ENCODE measurements at places on chromosomes 13 and 19. TPM values are rescaled to one million over a fixed set of nuclear protein-coding genes. Genes with fewer than 3 reads are reported as not detected.

GRCh38 chr13:111874981-111875380 is 192.0 kb upstream of the SOX1 start:
- DNase-seq: no peak
- H3K36me3 ChIP-seq: no peaks in the 10 kb centered on the region
- H3K4me3 ChIP-seq: no peak overlapping the region
- H3K4me1 ChIP-seq: no peaks in the 10 kb centered on the region
- H3K27ac ChIP-seq: no peak overlapping the region
- H3K27me3 ChIP-seq: peaks cover 85% of the 10 kb centered on the region

DNA sequence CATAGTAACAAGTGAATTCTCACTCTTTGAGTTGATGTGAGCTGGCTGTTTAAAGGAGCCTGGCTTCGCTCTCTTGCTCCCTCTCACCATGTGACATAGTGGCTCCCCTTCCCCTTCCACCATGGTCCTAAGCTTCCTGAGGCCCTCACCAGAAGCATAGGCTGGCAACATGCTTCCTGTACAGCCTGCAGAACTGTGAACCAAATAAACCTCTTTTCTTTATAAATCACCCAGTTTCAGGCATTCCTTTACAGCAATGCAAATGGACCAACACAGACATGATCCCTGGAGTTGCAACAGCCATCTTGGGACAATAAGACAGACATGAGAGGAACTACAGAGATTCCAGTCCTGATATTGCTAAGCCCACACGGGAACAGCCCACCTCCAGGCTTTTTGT is 12.6 kb downstream of the TEAD2 start:
- H3K4me1 ChIP-seq: no peaks in the 10 kb centered on the region
- no peaks in the 10 kb centered on the region for H3K27me3 ChIP-seq
- DNase-seq: no peak
- 0 out of 2 replicates have a peak, but pooled peaks cover 4% of the 10 kb centered on the region for H3K36me3 ChIP-seq

Gene PLA2G4C
- 1.2 TPM for total RNA-seq

DNA sequence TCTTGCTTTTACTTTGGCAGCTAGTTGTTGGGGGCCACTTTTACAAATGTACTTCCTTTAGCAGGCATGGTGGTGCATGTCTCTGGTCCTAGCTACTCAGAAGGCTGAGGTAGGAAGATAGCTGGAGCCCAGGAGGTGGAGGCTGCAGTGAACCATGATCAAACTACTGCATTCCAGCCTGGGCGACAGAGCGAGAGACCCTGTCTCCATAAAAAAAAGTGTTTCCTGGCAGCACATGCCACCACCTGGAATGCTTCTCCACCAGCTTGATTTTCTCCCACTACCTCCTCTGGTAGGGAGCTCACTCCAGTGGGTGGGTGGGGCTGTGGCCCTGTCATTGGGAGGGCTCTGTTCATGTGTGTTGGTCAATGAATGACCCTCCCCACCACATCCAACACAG is 12.5 kb downstream of the FZR1 start:
- H3K27me3 ChIP-seq: no peaks in the 10 kb centered on the region
- no peak overlapping the region for H3K4me3 ChIP-seq
- H3K27ac ChIP-seq: no peak overlapping the region
- no peaks in the 10 kb centered on the region for H3K4me1 ChIP-seq

Gene KLF2
- 1.6 TPM for total RNA-seq

Gene CEBPG
- 31.0 TPM for total RNA-seq

DNA sequence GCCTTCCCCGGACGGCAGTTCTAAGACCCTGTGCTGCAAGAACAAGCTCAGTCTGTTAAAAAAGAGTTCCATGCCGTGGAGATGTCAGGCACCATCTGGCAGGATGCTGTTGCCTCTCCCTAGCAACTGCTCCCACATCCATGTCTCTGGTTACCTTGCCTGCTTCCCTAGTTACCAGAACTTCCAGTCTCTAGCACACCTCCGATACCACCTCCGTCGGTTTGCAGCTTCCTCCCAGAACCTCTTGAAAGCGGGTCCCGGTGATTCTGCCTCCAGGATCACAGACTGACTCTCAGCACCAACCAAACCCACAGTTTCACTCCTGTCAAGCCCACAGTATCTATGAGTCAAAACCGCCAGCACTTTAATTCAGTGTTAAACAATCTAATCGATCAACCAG is 55.4 kb downstream of the KCTD12 start:
- H3K36me3 ChIP-seq: no peaks in the 10 kb centered on the region
- H3K27me3 ChIP-seq: no peaks in the 10 kb centered on the region
- DNase-seq: no peak
- no peaks in the 10 kb centered on the region for H3K4me1 ChIP-seq

DNA sequence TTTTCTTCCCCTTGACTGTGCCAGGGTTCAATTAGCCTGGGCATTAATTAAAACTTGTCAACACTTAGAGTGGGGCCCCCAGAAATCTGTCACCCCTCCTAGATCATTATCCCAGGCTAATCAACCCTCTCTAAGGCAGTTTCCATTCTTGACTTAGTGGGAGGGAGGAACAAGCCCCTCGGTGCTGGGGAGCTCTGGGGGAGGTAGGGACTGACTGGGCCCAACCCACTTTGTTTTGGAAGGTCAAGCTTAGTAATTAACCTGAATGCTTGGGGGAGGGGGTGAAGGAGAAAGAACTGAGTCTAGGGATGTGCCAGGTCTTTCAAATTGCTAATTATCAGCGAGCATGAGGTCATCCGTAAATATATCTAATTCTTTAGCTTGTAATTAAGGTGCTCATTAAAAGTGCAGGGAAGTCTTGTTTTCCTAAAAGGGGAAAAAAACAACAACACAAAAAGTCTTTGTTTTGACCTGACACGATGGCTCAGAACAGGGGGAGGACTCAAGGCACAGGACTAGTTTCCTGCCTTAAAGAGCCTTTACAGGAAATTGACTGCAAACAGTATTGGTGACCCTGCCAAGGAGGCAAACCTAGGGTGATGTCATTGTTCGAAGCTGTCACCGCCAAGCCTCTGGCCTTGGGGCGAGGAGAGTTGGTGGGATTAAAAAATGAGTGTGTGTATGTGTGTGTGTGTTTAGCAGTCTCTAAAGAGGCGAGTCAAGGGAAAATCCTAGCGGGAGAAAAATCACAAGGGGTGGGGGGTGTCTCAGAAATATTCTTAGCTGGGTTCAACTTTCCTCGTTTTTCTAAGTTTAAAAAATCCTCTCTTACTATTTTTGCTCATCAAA is 19.4 kb downstream of the ACTN4 start:
- H3K27me3 ChIP-seq: no peaks in the 10 kb centered on the region
- DNase-seq: no peak
- peaks cover 21% of the 10 kb centered on the region for H3K36me3 ChIP-seq
- H3K4me1 ChIP-seq: peaks cover 66% of the 10 kb centered on the region
- no peak overlapping the region for H3K4me3 ChIP-seq

DNA sequence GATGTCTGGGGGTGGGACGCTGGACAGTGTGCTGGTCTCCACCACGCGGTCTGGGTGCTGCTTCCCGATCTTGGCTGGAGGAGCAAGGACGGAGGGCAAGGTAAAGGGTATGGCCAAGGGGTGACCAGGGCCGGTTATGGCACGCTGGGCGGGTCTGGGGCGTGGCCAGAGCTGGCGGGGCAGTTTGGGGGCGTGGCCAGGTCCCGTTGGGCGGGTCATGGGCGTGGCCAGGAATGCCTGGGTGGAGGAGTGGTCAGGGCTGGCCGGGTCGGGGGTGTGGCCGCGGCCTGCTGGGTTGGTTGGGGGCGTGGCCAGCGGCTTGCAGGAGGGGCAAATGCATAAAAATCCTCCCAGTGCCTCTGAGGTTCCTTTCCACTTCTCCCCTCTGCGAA is 19.2 kb downstream of the GPX4 start:
- H3K27me3 ChIP-seq: no peaks in the 10 kb centered on the region
- H3K4me3 ChIP-seq: no peak overlapping the region
- peak; percentile 91 for DNase-seq

- no peaks in the 10 kb centered on the region for H3K36me3 ChIP-seq
- DNase-seq: no peak
- no peak overlapping the region for H3K4me3 ChIP-seq
- H3K4me1 ChIP-seq: peaks cover 24% of the 10 kb centered on the region
- no peaks in the 10 kb centered on the region for H3K27me3 ChIP-seq
These were observed 334.6 kb downstream of the MYO16 start for GRCh38 chr13:108963846-108964600.

Gene CEACAM4
- not detected for total RNA-seq

Gene OR10H1
- total RNA-seq: not detected

Gene IFNL1
- not detected for total RNA-seq

GRCh38 chr19:45496349-45496953 is 396 bp downstream of the RTN2 start:
- DNase-seq: peak; percentile 45
- H3K27me3 ChIP-seq: no peaks in the 10 kb centered on the region
- H3K4me1 ChIP-seq: peaks cover 14% of the 10 kb centered on the region
- H3K27ac ChIP-seq: no peak overlapping the region
- no peaks in the 10 kb centered on the region for H3K36me3 ChIP-seq

DNA sequence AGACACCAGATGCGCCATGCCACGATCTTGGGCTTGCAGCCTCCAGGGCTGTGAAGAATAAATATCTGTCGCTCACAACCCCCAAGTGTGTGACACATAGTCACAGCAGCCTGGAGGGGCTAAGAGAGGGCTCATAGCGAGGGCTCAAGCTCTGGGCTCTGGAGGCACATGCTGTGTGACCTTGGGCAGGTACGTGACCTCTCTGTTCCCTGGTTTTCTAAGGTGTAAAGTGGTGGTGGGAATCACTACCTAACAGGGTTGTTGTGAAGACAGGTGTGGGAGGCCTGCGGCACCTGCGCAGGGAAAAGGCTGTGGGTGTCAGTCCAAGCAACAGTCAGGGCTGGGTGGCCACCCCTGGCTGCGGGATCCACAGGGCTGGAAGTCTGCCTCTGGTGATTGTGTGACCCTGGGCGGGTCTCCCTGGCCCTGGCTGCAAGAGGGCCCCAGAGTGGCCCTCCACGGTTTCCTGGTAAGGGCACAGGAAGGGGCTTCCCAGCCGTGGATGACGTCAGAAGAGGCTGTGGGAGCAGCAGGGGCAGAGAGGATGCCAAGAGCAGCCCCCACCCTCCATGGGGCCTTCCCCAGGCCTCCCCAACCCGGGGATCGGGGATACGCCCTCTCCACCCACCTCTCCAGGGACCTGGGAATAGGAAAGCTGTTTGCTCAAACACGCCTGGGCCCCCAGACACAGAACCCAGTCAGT is 218.8 kb upstream of the SGCG start:
- H3K36me3 ChIP-seq: no peaks in the 10 kb centered on the region
- peaks cover 54% of the 10 kb centered on the region for H3K27me3 ChIP-seq
- H3K27ac ChIP-seq: no peak overlapping the region
- H3K4me3 ChIP-seq: no peak overlapping the region
- H3K4me1 ChIP-seq: no peaks in the 10 kb centered on the region

DNA sequence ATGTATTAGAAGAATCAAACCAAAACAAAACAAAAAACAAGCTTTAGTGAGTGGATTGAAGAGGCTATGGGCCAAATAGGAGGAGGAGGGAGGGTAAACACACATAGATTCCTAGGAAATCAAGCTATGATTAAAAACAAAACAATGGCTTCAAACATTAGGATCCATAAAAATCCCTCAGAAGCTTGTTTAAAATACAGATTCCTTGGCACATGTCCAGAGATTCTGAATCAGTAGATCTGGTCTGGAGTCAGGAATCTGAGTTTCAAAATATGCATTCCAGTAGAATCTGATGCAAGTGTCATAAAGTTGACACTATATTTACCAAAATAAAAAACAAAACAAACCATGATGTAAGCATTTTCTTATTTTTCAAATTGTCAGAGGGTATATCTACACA is 692.8 kb upstream of the SGCG start:
- no peak overlapping the region for H3K27ac ChIP-seq
- no peaks in the 10 kb centered on the region for H3K36me3 ChIP-seq
- no peaks in the 10 kb centered on the region for H3K4me1 ChIP-seq

DNA sequence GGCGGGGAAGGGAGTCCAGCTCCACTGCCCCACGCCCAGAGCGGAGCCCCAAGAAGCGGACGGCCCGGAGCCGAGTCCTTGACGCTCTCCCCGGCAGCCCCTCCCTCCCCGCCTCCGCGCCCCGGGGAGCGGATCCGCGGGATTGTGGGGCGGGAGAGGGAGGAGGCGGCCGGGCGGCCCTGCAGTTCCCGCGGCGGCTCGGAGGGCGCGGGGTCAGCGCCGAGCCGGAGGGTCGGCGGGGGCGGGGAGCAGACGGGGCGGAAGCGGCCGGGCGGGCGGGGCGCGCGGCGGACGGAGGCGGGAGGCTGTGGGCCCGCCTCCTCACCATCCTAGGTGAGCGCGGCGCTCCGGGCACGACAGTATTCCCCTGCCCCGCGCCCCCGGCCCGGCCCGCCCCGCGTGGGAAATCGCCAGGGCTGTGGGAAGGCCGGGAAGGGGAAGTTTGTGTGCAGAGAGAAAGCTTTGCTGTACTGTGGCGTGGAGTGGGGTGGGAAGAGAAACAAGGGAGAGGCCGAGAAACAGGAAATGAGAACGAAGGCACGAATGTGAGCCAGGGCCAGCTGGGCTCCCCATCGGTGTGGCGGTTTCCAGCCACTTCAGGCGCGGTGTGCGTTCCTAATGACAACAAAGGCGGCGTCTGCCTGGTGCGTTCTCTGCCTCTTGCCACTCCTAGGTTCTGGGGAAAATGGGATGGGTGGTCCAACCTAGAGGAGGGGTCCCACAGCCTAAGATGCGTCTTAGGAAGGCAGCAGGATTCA is 1.3 kb upstream of the KLF12 start:
- H3K27ac ChIP-seq: no peak overlapping the region
- peaks cover 17% of the 10 kb centered on the region for H3K27me3 ChIP-seq
- DNase-seq: no peak

Gene ZNF709
- total RNA-seq: 1.6 TPM

- peak overlapping the region; percentile 25 for H3K27ac ChIP-seq
- DNase-seq: peak; percentile 59
- no peaks in the 10 kb centered on the region for H3K27me3 ChIP-seq
- H3K4me3 ChIP-seq: no peak overlapping the region
These were observed 8.7 kb upstream of the UBAC2 start for GRCh38 chr13:99191900-99192399.

- peaks cover 26% of the 10 kb centered on the region for H3K36me3 ChIP-seq
- peak overlapping the region; percentile 78 for H3K27ac ChIP-seq
- DNase-seq: no peak
These were observed 919 bp downstream of the GTF3A start for GRCh38 chr13:27425158-27425917.

- H3K27me3 ChIP-seq: no peaks in the 10 kb centered on the region
- H3K4me3 ChIP-seq: peak overlapping the region; percentile 19
- peak; percentile 78 for DNase-seq
- no peaks in the 10 kb centered on the region for H3K36me3 ChIP-seq
- peaks cover 41% of the 10 kb centered on the region for H3K4me1 ChIP-seq
These were observed 6.7 kb upstream of the PGPEP1 start for GRCh38 chr19:18333680-18334079.

GRCh38 chr19:49458567-49458903 is 5.5 kb downstream of the ALDH16A1 start:
- no peak overlapping the region for H3K4me3 ChIP-seq
- DNase-seq: no peak
- H3K36me3 ChIP-seq: peaks cover 8% of the 10 kb centered on the region

GRCh38 chr13:20988909-20989655 is 72.3 kb downstream of the LATS2 start:
- no peaks in the 10 kb centered on the region for H3K4me1 ChIP-seq
- H3K36me3 ChIP-seq: peaks cover 7% of the 10 kb centered on the region

GRCh38 chr19:14248578-14249011 is 42.6 kb upstream of the ADGRL1 start:
- H3K27me3 ChIP-seq: no peaks in the 10 kb centered on the region
- H3K36me3 ChIP-seq: no peaks in the 10 kb centered on the region
- peaks cover 7% of the 10 kb centered on the region for H3K4me1 ChIP-seq
- no peak overlapping the region for H3K27ac ChIP-seq
- peak overlapping the region; percentile 74 for H3K4me3 ChIP-seq

Gene CYP2B6
- not detected for total RNA-seq

Measured in PC-9 (cell line).